Gastroesophageal sphincter (tissue), 4 donors: ENCODE measurements at places on chromosomes 5 and 9. TPM values are rescaled to one million over a fixed set of nuclear protein-coding genes. Genes with fewer than 3 reads are reported as not detected.

Gene BTNL3
- not detected for total RNA-seq

Gene NRARP
- total RNA-seq: 3.8 TPM

Gene PLAC8L1
- 1.2 TPM for total RNA-seq

Gene CER1
- not detected for total RNA-seq

Gene ROR2
- total RNA-seq: 65.3 TPM

Gene POLK
- total RNA-seq: 34.7 TPM

Gene CATSPER3
- total RNA-seq: 0.62 TPM

Gene RFESD
- 1.5 TPM for total RNA-seq

Gene ANXA2R
- 1.2 TPM for total RNA-seq
